ENCODE measurements at places on chromosomes 4 and X.

DNA sequence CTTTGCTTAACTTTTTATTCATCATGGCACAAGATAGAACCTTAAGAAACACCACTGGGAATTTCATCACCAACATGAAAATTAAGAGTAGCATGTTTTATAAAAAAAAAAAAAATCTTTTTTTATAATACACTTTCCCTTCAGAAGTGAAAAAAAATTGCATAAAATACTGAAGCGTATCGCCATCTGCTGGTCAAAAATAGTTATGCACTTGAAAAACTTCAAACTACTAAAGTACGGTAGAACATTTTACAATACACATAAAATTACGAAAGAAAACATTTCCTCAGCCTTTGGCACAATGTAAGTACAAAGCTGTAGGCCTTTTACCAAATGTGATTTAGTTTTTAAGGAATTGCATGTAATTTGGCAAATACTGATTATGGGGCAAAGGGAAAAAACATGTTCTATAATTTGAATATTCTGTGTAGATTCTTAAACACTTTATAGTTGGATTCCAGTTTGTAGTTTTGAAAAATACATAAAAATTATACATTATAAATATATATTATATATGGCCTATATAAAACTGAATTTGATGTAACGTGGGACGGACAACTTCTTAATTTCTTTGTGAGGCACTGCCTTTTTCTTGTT, 26.5 kb downstream of the HCCS start:
- peak; percentile 6 for DNase-seq

DNA sequence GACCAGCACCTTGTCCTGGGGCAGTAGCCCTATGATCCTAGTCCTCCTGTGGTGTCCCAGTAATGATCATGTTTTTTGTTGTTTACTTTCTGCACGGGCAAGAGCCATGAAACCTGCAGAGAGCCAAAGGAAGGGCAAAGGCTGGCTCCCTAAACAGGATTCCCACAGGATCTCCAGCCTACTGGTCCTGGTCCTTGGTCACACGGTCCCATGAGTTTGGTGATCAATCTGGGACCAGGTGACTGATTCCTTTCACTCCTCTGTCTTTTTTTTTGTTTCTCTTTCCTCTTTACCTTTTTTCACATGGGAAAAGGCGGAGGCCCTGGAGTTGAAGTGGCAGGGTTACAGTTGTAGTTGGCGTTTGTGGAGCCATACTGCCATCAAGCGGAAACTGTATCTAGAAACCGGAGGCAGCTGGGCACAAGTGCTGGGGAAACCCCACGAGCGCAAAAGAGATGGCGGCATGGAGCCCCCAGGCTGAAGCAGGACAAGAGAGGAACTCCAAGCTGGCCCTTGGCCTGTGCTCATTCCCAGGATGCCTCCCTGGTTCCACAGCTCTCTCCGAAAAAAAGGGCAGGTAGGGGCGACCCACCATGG, 34.6 kb downstream of the NBDY start:
- DNase-seq, result no peak

DNA sequence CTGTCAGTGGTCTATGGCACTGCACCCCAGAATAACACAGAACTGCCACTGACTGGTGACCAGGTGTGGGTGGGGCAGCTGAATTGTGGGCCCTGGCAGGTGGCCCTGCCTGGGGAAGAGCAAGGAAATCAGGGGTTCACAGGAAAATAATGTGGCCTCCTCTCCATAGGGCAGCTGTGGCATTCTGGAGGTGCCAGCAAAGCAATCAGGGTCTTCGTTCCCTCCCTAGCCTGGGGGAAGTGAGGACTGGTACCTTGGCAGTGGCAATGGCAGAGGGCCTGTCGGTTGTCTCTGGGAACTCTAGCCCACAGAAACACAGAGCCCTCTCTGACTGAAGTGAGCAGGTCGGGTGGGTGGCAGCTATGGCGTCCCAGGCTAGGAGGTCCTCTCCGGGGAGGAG, 223.0 kb downstream of the GRIA2 start:
- DNase-seq, result no peak

GRCh38 chr4:72194453-72194852, 162.7 kb downstream of the NPFFR2 start:
- DNase-seq, result no peak

GRCh38 chrX:56975611-56976010, 19.7 kb downstream of the SPIN3 start:
- no peak for DNase-seq

- DNase-seq, result no peak
These were observed 130.4 kb downstream of the MSL3 start for GRCh38 chrX:11888421-11888820.

- no peak for DNase-seq
These were observed 110.2 kb upstream of the PRPS2 start for GRCh38 chrX:12681047-12681446.

GRCh38 chr4:168028568-168028967, 63.8 kb upstream of the ANXA10 start:
- DNase-seq, result no peak

DNA sequence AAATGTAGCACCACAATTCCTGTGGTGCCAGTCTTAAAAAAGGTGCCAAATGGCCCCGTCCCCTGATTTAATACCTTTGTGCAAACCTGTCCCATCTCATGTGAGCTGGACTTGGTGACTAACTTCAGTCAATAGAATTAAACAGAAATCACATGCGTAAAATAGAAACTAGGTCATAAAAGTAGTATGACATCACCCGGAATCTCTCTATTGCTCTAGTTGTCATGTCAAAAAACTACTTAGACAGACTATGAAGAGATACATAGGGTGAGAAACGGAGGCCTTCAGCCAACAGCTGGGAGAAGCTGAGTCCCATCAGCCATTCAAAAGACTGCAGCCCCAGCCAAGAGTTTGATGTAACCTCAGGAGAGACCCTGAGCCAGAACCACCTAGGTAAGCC, 293.5 kb upstream of the HS3ST1 start:
- DNase-seq, result no peak
